NCI-H2081 (cell line): ENCODE measurements at places on chromosomes 7 and 10.

DNA sequence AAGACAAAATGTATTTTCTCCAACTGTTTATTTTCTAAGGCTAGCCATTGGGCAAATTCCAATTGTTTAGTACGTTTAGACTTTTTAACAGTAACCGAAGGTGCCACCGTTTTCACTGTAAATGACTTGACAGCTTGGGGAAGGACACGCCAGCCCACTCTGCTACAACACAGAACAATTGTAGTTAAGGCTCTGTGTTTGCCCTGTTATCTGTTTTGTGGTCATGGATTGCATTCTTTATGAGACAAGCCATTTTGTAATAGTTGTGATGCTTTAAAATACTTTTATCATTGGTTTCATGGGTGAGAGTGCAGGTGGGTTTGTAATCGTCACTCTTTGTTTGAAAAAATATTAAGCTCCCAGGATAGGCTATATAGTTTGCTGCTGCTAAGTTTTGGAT, 6.6 kb upstream of the PITRM1 start:
- DNase-seq, result no peak

DNA sequence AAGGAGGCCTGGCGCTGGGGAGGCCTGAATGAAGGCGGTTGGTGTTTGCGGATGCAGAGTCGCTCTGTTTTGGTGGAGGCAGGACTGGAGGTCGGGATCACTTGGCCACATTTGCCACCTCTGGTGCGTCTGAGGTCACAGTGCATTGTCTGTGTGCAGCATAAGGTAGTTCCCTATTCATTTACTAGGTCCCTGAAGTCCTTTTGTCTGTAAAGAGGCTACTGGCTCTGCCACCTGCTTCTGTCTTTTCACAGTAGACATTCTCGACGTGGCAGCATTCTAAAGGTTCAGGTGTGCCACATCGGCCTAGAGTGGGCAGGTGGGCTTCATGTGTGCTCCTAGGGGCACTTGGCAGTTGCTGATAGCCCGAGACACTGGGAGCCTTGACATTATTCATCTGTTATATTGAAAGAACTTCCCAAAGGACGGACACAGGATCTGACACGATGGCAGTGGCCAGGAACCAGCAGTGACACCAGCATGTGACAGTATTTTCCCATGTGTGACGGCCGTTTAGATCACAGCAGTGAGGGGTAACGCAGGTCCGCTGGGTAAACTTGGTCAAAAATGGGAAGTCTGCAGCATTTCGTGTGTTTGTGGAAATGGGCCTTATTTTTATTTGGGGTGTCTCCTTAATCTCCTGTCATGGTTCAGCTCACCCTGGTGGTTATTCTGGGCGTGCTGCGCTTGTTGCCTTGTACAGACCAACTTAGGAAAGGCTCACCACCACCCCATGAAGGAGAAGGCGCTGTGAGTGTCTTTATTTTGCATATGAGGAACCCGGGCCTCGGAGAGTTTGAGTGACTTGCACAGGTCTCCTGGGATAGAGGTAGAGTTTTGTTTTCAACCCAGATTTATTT, 5.9 kb downstream of the MGMT start:
- DNase-seq, result no peak

GRCh38 chr7:2244404-2244995, 2.5 kb downstream of the NUDT1 start:
- no peak for DNase-seq

- no peak for DNase-seq
These were observed 202.2 kb downstream of the TCERG1L start for GRCh38 chr10:131109291-131109690.

DNA sequence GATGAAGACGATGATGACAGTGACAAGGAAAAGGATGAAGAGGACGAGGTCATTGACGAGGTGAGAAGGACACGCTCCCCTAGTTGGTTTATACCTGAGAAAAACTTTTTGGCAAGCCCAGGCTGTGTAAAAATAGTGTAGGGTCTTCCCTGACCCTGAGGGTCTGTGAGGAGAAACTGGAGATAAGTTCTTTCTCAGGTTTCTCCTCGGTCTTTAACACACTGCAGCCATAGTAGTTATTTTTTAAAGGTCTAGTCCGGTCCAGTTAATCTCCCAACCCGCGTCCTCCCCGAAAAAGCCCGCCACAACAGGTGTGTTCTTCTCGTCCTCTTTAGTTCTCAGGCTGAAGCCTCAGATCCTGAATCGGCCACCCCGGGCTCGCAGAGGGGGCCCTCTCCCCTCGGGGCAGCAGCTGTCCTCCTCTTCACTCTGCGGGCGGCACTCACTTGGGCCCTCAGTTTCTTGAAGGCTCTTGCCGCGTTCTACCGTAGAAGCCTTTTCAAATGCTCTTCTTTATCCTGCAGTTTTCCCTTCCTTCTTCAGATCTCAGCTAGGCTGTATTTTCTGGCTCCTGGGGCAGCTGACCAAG, 411 bp downstream of the BCCIP start:
- DNase-seq, result no peak
